ENCODE measurements at places on chromosomes 2 and 18.

DNA sequence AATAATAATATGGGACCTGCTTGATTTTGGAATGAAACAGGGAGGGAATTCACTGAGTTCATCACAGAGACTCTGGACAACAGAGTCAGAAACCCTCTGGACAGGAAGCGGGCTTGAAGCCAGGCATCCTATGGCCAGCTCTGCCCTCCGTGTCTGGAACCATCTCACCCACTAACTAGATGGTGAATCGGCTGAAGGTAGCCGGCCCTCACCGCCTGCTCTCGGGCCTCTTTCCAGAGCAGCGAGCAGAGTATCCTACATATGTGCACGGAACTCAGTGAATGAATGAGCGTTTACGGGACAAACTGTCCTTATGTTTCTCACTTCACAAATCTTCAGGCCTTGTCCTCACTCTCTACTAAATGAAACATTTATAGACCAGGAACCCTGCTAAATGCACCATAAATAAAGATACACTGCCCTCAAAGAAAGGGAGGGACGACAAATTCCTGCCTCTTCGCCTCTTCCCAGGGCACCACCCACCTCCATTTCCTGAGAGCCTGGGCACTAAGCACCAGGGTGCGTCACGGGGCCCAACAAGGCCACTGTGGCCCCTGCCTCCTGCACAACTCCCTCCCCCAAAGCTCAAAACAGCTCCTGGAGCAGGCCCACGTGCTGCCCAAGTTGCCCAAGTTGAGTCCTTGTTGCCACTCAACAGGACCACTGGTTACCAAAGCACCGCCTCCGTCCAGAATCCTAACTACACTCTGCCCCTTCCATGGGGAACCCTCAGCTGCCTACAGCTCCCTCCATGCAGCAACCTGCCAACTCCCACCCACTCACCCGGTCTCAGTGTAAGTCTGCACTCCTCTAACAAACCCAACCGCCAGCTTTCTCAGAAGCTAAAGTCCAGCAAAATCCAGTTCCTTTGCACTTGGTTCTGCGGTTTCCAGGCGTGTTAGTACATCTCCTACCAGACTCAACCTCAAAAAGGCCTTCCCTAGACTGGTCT lies 1.7 kb downstream of the TBC1D8 start:
- DNase-seq, result no peak

- no peak for DNase-seq
These were observed 44.6 kb downstream of the ADD2 start for GRCh38 chr2:70723286-70723885.

DNA sequence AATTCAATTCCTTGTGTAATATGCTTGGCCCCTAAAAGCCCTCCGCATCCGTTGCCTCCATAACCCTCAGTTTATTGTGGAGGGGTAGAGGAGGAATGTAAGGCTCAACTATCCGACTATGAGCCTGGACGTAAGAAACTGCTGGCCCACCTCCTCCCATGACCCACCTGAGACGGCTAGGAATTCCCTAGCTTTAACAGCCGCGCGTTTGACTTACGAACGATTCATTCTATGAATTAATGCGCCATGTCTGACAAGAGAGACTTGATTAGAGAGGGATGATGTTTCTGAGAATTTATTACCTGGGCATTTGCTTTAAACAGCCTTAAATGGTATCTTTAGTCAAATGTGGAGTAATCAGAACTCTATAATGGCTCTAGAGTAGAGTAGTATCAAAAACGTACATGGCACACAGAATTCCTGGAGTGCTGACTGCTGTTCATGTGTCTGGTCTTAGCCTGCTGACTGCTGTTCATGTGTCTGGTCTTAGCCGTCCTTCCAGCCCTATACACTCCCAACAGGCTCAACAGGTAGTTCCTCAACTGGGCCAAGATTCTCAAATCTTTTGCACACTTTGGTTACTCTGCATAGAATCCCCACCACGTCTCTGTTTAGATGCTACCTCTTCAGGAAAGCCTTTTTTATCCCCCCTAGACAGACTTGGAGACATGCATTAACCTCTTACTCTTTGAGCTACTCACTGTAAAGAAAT lies 899 bp upstream of the GFPT1 start:
- no peak for DNase-seq

- DNase-seq, result no peak
These were observed 382.6 kb downstream of the EPHA4 start for GRCh38 chr2:221189431-221190067.

GRCh38 chr18:13161276-13161899 lies 57.2 kb upstream of the LDLRAD4 start:
- no peak for DNase-seq

GRCh38 chr18:5601188-5601624 lies 57.4 kb upstream of the EPB41L3 start:
- DNase-seq, result no peak

DNA sequence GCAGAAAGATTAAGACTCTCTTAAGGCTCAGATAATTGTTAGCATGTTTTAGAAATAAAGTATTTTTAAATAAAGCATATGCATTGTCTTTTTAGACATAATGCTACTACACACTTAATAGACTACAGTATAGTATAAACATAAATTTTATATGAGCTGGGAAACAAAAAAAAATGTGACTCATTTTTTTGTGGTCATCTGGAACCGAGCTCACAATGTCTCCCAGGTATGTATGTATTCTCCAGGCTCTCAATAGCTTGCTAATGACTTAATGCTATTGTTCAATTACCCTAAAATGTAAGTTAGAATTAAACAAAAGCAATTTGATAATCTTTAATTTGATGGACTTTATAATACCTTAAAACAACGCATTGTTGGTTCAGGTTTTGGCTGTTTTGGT lies 167.2 kb downstream of the NUP35 start:
- no peak for DNase-seq

DNA sequence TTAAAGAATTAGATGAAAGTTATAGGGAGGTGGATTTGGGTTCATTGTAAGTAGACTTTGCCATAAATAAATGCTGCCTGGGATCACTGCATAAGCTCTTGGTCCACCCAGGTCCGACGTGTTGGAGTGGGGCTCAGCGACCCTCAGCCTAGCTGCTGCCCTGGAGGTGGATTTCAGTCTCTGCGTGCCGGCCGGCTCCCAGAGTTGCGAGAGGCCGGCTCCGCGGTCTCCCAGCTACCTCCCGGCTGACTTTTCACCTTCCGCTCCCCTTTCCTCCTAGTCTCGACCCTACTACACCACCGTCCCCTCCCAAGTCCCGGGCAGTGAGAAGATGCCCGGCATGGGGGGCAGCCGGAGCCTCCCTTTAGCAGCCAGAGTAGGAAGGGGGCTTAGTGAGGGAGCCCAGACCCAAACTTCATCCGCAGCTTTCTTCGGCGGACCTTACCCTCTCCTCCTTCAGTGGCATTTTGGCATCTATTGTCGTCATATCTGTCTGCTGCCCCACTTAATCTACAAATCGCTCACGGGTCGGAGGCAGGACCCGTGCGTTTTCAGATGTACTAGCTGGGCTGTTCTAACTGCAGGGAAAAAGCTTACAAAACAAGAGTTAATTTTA lies 8.1 kb downstream of the EMX1 start:
- DNase-seq, result no peak

DNA sequence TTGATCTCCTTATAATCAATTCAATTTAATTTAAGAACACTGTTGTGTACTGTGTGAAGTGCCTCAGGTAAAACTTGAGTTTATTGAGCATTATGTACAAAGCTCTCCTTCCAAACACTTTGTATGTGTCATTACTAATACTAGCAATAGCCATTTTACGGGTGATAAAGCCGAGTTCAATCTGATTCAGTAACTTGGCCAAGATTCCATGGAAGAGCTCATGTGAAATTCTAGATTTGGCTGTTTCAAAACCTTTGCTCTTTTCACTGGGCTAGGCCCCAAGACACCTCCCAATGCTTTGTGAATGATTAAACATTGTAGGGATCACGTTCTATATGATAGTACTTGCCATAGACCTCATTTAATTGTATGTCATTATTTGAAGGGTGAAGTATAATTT lies 8.9 kb upstream of the NFE2L2 start:
- DNase-seq, result no peak

DNA sequence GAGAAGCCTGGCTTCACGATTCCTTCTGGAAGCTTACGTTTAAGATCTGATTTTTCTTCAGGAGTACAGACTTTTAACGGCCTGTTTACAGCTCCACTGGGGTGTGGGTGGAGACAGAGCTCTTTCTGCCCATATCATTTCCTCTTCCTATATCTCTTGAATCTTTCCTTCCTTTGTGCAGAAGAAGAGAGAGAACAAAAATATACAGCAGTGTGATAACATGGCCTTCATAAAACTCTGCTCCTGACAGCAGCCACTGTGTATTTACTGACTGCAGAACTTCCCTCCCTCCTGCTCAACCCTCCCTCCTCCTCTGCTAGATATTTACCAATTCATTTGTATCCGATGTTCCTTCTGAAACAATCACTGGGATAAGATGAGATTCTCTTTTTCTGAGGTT lies 34.1 kb upstream of the REEP1 start:
- DNase-seq, result no peak
